ENCODE measurements at places on chromosomes 7 and 10.
A peak's percentile ranks its signal among the peaks of the same experiment; 100 is the strongest.

DNA sequence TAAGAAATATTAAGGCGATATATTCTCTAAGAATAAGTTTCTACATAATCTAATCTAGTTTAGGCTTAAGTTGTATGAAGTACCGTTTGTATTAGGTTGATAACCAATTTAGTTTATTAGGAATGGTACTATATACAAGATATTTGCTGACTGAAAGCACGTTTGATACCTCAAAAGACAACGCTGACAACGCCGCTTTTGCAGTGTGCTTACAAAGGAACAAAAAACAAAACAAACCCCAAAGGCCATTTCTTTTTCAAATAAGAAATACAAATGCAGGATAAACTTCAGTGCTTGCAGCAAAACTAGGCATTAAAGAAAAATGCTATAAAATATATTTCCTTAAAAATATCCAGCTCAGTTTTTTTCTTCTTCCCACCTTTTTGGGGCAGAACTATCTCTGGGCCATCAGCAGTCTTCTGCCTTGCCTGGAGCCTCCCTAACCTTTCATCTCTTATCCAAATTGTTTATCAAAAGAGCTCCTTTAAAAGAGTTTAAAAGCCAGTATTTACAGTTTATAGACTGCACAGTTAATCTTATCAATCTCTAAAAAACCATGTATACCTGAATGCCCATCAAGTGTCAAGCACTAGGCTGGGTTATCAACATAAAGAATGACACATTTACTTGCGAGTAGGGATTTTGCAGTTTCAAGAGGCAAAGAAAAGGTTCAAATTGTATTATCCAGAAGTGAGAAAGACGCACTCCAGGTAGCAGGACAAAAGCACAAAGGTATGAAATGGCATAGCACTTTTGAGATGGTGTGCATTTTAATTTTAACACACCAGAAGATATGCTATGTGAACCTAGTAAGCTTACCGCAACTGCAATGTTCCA, 4.1 kb upstream of the KMT2E start:
- H3K27ac ChIP-seq = peak overlapping the region; percentile 100
- no peaks in the 10 kb centered on the region for H3K36me3 ChIP-seq
- H3K4me3 ChIP-seq = peak overlapping the region; percentile 99
- no peaks in the 10 kb centered on the region for H3K27me3 ChIP-seq
- no peak for DNase-seq

GRCh38 chr7:51543801-51544553, 227.4 kb upstream of the COBL start:
- DNase-seq = no peak
- no peak overlapping the region for H3K27ac ChIP-seq
- no peaks in the 10 kb centered on the region for H3K27me3 ChIP-seq
- no peaks in the 10 kb centered on the region for H3K36me3 ChIP-seq
- no peaks in the 10 kb centered on the region for H3K4me1 ChIP-seq
- no peak overlapping the region for H3K4me3 ChIP-seq

DNA sequence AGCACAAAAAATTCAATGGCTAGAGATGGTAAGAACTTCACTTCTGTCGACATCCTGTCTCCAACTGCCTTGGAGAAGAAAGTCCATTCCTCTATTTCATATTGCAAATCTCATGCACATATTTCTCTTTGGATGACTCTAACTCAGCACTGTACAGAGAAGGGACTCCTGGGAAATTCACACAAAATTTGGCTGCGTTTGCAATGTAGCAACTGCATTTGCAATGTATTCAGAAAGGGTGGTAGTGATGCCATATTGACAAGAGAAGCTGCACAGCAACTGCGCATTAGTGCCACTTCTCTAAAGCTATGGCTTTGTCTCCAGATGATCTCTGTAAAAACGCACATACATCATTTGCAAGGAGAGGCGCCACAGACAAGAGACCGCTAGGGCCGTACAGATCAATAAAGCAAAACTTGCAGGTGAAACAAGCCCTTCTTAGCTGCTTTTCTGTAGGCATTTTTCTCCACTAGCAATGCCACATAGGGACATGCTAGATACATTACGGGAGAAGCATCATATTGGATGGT, 389.5 kb downstream of the TCERG1L start:
- H3K4me3 ChIP-seq = no peak overlapping the region
- H3K4me1 ChIP-seq = no peaks in the 10 kb centered on the region
- DNase-seq = no peak
- no peak overlapping the region for H3K27ac ChIP-seq
- no peaks in the 10 kb centered on the region for H3K36me3 ChIP-seq
- no peaks in the 10 kb centered on the region for H3K27me3 ChIP-seq

DNA sequence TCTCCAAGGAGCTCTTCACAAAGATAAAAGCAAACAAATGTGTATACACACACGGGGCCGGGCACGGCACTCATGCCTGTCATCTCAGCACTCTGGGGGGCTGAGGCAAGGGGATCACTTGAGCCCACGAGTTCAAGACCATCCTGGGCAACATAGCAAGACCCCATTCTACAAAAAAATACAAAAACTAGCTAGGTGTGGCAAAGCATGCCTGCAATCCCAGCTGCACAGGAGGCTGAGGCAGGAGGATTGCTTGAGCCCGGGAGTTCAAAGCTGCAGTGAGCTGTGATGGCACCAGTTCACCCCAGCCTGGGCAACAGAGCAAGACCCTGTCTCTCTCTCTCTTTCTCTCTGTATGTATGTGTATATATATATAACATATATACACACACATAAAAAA, 22.3 kb downstream of the TTYH3 start:
- H3K27ac ChIP-seq = no peak overlapping the region
- no peak for DNase-seq
- H3K36me3 ChIP-seq = peaks cover 38% of the 10 kb centered on the region
- H3K4me1 ChIP-seq = no peaks in the 10 kb centered on the region
- no peak overlapping the region for H3K4me3 ChIP-seq

DNA sequence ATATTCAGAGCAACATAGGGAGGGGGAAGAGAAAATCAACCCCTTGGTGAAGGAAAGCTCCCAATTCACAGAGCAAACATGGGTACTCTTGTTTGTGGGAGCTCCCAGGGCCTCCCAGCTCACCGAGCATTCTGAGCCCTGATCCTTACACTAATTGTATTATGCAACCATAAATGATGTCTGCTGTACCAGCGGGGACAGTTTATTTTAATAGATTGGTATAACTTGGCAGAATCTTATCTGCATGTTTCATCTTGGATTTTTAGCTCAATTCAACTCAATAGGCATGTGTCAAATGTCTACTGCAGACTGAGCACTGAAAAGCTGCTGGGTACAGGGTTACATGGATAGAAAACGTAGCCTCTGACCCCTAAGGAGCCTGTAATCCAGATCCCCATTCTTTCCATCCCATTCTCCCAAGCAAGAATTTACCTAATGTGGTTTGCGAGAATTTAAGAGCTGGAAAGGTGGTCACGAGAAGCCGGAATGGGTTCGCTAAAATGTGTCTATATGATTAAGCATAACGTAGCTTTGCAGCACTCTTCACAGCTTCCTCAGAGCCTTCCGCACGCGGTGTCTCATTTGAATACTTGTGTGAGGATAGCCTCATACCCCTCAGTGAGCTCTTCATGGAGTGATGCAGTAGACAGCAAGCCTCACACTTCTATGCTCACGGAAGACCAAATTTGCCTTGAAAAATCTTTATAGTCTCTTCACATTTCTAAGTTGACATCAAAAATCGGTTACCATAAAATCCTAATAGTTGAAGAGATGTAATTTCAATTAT, 18.3 kb downstream of the EGFR start:
- no peak overlapping the region for H3K4me3 ChIP-seq
- H3K27me3 ChIP-seq = no peaks in the 10 kb centered on the region
- H3K27ac ChIP-seq = no peak overlapping the region
- peaks cover 26% of the 10 kb centered on the region for H3K4me1 ChIP-seq
- DNase-seq = no peak
- H3K36me3 ChIP-seq = no peaks in the 10 kb centered on the region

DNA sequence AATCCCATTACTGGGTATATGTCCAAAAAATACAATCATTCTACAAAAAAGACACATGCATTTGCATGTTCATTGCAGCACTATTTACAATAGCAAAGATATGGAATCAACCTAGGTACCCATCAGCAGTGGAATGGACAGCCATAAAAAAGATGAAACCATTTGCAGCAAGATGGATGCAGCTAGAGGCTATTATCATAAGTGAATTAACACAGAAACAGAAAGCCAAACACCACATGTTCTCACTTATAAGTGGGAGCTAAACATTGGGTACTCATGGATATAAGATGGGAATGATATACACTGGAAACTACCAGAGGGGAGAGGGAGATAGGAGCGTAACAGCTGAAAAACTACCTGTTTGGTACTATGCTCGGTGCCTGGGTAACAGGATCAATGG, 154.0 kb downstream of the TMEM26 start:
- peaks cover 9% of the 10 kb centered on the region for H3K4me1 ChIP-seq
- no peak overlapping the region for H3K4me3 ChIP-seq
- no peaks in the 10 kb centered on the region for H3K27me3 ChIP-seq
- H3K27ac ChIP-seq = no peak overlapping the region
- H3K36me3 ChIP-seq = no peaks in the 10 kb centered on the region
- no peak for DNase-seq

GRCh38 chr10:58268454-58268945, 462 bp upstream of the CISD1 start:
- peak overlapping the region; percentile 88 for H3K4me3 ChIP-seq
- no peak for DNase-seq
- no peaks in the 10 kb centered on the region for H3K36me3 ChIP-seq

GRCh38 chr7:100504887-100505611, 21.3 kb downstream of the NYAP1 start:
- no peaks in the 10 kb centered on the region for H3K27me3 ChIP-seq
- no peak for DNase-seq
- no peaks in the 10 kb centered on the region for H3K36me3 ChIP-seq
- no peak overlapping the region for H3K27ac ChIP-seq
- H3K4me3 ChIP-seq = no peak overlapping the region

GRCh38 chr10:73246322-73246645, 771 bp downstream of the DNAJC9 start:
- no peak for DNase-seq
- no peaks in the 10 kb centered on the region for H3K27me3 ChIP-seq
- H3K4me1 ChIP-seq = peaks cover 10% of the 10 kb centered on the region
- peaks cover 5% of the 10 kb centered on the region for H3K36me3 ChIP-seq
- H3K27ac ChIP-seq = peak overlapping the region; percentile 37

DNA sequence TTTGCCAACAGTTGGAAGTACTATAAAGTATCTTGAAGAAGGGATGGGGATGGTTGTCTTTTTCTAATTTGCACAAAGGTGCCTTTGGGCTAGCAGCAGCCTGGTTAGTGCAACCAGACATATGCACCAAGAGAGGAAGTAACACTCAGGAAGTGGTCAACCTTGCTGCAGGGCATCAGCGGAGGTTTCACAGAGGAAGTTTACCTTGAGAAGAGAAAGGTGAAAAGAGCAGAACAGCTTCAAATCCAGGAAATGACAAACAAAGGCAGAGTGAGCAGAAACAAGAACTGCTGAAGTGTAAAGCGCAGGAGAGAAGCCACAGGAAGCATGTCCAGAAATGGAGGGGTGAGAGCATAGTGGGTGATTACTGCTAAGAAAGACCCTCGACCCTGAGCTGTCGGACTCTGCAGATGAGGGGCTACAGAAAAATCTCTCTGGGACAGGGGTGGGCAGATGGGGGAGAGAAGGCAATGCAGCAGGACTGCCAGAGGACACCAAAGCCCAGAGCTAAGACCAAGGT, 66.9 kb downstream of the STK17A start:
- no peaks in the 10 kb centered on the region for H3K27me3 ChIP-seq
- DNase-seq = no peak
- H3K4me3 ChIP-seq = no peak overlapping the region
- peak overlapping the region; percentile 96 for H3K27ac ChIP-seq
- peaks cover 66% of the 10 kb centered on the region for H3K4me1 ChIP-seq
- no peaks in the 10 kb centered on the region for H3K36me3 ChIP-seq

DNA sequence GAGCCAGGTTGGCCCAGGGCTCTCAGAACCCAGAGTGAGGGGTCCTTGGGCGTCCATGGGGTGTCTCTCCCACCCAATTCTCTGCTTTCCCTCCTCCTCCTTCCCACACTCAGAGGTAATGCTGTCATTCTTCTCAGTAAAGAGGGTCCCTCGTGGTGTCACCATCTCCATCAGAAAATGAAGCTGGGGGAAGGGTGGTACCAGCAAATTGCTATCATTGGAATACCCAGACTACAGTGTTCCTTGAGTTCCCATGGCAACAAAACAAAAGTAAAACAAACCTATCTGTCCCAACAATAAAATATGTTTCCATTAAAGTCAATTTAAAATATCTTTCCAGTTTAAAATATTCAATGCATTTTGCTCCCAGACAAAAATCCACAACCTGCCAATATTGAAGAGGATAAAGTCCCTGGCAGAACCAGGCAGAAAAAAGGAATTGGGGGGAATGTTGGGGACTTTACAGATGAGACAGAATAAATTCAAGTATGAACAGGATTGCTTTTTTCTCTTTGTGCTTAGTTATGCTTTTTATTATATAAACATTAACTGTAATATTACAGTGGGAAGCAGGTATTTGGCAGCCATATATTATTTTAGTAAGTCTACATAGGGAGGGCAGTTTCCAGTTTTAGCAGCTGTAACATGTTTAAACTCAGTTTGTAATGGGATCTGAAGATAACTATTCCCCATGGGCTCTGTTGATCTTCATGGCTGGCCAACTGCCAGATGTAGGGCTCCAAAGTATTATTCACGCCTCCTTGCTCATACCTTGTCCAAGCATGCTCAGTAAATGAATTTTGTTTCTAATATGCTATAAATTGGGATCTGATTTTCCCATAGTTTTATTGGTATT, 182.1 kb downstream of the ARID5B start:
- peaks cover 71% of the 10 kb centered on the region for H3K4me1 ChIP-seq
- no peaks in the 10 kb centered on the region for H3K27me3 ChIP-seq
- no peak for DNase-seq
- H3K4me3 ChIP-seq = peak overlapping the region; percentile 56
- peaks cover 14% of the 10 kb centered on the region for H3K36me3 ChIP-seq

DNA sequence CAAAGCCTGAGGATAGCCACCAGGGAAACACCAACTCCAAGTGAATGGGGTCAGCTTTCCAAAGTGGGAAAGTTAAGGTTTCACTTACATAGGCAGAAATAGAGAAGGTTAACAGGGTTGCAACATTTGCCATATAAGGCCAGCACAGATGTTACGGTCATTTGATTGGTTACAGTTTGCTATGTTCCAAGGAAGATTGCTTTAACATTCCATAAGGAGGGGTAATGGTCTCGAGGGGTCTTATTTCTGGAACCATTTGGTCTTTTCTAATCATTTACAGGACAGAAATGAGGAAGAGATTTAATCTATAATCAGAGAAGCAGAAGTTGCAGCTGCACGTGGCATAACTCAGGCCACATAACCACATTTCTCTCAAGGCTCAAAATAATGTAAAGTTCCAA, 679.4 kb upstream of the C7orf33 start:
- no peaks in the 10 kb centered on the region for H3K4me1 ChIP-seq
- no peaks in the 10 kb centered on the region for H3K36me3 ChIP-seq
- no peaks in the 10 kb centered on the region for H3K27me3 ChIP-seq
- DNase-seq = no peak
- no peak overlapping the region for H3K27ac ChIP-seq

DNA sequence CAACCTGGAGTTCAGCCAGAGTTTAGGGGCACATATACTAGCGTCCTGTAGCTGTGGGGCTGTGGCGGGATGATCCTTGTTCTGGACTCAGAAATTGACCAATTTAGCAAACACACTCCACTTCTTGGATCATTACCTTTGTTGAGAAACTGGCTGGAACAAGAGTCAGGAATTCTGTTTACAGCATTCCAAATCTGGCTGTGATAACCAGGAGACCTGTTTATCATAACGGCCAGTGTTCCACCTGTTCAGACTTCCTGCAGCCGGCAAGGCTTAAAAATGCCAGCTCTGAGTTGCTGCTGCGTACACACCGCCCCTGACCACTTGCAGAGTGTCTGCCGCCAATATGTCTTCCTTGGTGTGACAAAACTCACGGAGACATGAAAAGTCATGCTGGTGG, 64.8 kb downstream of the ARMC3 start:
- H3K27ac ChIP-seq = no peak overlapping the region
- no peaks in the 10 kb centered on the region for H3K36me3 ChIP-seq
- H3K4me1 ChIP-seq = peaks cover 5% of the 10 kb centered on the region
- DNase-seq = no peak
